Inflammatory macrophage (primary cell): ENCODE measurements at places on chromosomes 6 and 20.
A peak's percentile ranks its signal among the peaks of the same experiment; 100 is the strongest.

- no peak for DNase-seq
Measured at GRCh38 chr20:59667981-59668515, 63.7 kb downstream of the PHACTR3 start.

DNA sequence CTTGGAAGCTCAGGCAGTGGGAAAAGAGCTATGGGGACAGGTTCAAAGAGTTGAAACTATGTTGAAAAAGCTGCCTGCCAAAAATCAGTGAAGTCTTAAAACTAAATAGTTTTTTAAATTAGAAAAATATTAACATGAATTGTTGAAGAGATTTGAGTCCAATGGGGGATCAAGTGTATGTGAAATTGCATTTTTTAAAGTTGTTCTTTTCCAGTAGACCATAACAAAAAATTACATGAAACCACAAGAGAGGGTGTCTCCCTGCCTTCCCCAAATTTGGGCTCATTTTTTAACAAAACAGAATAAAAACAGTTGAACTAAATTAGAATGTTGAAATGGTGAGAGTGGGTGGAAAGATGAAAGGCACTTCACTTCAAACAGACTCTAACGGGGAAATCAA lies 31.5 kb upstream of the COL10A1 start:
- no peak for DNase-seq

DNA sequence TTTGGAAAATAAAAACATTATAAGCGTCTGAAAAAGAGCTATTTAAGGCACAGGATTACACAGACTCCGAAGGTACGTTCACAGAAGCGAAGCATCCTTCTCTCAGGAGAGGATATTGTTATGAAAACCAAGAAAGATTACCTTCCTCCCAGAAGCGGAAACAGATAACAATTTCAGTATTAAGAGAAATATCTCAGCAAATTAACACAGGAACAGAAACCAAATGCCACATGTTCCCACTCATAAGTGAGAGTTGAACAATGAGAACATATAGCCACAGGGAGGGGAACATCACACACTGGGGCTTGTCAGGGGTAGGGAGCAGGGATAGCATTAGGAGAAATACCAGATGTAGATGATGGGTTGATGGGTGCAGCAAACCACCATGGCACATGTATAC lies 109.7 kb downstream of the CDK19 start:
- DNase-seq, result peak; percentile 37

GRCh38 chr6:168724033-168724432 lies 283.0 kb downstream of the SMOC2 start:
- no peak for DNase-seq

DNA sequence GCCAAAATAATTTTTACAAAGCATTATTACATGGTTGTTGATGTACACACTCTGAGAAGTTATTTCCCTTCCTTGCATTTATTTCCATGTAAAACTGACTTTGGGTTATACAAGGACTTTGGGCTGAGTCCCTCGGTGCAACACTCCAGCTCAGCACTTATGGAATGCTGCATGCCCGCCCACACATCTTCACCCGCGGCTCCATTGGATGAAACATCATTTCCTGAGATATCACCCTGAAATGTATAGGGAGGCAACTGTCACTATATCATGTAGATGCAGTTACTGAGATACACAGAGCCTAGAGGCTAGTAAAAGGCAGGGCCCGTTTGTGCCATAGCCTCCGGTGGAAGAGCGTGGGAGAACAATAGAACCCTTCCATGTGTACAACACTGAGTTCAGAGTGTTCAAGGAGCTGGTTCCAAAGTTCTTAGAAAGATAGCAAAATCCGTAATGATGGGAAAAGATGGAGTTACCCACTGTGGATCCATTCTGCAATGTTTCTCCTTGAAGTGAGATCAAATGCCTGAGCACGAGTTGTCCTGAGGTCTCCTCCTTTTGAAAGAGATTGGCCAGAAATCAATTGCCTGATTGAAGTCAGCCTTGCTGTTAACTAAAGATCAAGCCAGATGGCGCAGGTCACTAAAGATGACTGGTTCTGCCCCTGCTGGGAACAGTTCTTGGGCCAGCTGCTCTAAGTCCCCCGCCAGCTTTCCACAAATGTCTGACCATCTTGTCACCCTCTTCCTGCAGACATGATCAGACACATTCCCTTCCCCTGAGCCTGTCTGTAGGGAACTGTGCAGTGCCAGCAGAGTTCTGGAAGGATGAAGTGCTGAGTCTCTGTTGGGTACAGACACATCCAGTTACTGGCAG lies 100.9 kb upstream of the IYD start:
- no peak for DNase-seq

DNA sequence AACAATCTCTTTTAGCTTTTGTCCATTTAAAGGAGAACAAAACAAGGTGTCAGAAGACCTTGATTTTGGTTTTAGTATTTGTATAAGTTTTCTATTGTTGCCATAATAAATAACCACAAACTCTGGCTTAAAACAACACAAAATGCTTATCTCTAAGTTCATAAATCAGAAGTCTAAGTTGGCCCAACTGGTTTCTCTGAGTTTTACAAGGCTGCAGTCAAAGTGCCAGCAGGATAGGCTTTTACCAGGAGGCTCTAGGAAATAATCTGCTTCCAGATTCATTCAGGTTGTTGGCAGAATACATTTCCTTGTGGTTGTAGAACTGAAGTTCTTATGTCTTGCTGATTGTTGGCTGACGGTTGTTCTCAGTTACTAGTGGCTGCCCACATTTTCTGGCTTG lies 147.2 kb upstream of the HMGCLL1 start:
- DNase-seq, result no peak

GRCh38 chr6:133769463-133769862 lies 119.5 kb upstream of the TCF21 start:
- DNase-seq, result no peak

- peak; percentile 73 for DNase-seq
Measured at GRCh38 chr20:45944151-45944964, 9.9 kb downstream of the PCIF1 start.

GRCh38 chr6:127276331-127276730 lies 9.7 kb downstream of the RNF146 start:
- DNase-seq, result no peak

DNA sequence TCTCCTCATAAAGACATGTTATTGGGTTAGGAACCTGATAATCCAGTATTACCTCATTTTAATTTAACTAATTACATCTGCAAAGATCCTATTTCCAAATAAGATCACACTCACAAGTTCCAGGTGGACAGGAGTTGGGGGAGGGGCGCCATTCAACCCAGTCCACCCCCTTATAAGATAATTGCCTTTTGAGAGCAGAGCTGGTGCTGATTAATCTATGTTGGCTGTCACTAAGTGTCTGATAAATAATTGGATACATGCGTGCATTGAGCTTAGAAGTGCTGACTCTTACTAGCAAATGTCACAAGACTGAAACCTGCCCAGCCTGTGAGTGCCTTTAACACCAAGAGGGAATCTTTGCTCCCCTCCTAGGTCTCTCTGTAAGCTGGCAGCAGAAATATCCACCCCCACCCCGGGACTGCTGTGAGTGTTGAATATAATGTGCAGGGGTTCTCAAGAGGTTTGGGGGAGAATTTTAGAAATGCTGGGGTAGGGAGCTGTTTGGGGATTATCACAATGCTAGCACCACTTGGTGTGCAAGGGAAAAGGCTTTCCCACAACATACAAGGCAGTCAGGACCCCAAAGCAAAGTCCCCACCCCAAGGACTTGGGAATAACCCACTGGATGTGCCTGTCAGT lies 87.5 kb downstream of the ANKRD60 start:
- DNase-seq, result no peak

DNA sequence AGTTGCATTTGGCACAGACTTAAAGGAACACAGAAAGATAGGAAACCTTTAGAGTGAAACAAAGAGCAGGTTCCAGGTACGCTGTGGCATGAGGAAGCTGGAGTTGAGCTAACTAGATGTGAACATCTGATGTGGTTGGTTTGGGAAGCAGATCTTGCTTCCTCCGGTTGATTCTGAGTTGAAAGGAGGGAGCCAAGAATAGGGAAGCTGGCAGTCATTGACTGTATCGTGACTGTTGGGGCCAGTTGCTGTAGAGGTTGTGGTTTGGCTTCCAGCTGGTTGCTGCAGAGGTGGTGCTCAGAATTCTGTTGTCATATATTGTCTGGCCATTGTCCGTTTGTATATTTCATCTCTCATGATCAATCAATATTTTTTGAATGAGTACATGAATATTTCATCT lies 325.9 kb downstream of the PLCB1 start:
- peak; percentile 78 for DNase-seq

DNA sequence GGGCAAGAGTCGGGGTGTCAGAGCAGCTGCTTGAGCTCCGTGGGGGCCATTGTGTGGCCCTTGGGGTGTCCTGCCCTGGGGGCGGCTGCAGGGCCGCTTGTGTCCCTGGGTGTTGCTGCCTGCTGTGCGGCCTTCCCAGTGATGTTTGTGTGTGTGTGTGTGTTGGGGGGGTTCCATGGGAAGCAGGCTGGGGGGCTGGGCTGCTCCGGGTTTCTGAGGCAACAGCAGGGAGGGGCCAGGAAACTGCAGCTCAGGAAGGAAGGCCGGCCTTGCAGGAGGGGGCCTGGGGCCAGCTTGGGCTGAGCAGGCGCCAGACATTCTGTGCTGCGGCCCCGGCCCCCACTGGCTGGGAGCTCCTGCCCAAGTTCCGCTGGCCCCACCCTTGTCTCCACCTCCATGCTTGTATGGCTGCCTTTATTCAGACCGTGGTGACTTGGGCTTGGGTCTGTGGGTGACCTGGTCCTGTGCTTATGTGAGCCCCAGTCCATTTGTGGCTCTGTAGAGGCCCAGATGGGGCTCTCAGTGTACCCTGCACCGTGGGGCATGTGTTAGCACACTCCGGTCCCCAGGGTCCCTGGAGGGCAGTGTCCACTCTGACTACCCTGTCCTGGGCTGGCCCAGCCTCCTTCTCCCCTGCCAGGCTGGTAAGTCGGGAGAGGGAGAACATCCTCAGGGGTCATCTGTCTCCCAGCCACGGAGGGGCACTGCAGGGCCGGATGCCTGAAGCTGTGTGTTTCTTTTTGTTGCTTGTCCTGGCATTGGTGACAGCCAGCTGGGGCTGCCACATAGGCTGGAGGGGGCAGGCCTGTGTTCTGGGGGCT lies 4.6 kb upstream of the SOX18 start:
- DNase-seq, result no peak

DNA sequence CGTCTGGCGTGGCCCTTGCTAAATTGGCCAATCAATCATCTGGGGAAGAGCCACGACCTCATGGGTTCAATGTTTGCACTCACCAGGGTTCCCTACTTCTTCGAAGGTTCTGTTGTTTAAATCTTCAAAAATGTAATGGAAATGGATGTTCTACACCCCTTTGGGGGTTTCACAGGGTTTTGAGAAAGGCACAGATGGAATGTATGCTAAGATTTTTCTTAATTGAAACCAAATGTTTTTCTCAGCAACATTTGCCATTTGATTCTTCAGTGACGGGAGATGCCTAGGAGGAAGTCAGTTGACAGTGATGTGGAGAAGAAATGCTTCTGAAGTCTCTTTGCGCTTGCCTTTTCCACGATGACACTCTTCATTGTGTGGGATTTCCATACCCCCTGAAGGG lies 312.3 kb downstream of the ESR1 start:
- DNase-seq, result no peak

DNA sequence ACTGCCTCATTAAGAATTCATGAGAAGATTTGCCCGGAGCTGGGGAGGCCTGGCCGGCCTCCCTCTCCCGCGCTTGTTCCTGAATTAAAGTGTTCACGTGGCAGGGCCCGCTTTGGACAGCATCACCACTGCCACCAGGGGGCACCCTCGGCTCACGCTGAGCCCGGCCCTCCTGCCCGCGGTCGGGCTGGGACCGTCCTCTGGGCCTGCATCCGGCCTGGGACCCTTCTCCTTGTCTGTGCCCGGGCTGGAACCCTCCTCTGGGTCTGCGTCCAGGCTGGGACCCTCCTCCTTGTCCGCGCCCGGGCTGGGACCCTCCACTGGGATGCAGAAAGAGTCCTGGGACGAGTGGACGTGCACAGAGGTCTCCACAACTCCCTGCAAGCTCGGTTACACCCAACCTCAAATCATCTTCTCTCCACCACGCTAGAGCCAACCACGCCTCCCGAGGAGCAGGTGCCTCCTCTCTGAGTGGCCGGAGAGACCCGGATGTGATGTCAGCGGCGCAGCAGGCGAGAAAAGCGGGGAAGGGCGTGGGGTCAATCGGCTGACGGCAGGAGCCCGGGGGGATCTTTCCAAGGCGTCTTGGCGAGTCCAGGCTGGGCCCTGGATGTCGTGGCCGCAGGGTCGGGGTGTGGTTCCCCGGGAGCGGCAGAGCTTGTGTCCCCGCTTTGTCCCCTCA lies 50.9 kb upstream of the DACT2 start:
- peak; percentile 13 for DNase-seq

- DNase-seq, result no peak
Measured at GRCh38 chr6:42423244-42423643, 28.5 kb downstream of the TRERF1 start.

- DNase-seq, result no peak
Measured at GRCh38 chr6:41193171-41193734, 7.7 kb downstream of the TREML2 start.

DNA sequence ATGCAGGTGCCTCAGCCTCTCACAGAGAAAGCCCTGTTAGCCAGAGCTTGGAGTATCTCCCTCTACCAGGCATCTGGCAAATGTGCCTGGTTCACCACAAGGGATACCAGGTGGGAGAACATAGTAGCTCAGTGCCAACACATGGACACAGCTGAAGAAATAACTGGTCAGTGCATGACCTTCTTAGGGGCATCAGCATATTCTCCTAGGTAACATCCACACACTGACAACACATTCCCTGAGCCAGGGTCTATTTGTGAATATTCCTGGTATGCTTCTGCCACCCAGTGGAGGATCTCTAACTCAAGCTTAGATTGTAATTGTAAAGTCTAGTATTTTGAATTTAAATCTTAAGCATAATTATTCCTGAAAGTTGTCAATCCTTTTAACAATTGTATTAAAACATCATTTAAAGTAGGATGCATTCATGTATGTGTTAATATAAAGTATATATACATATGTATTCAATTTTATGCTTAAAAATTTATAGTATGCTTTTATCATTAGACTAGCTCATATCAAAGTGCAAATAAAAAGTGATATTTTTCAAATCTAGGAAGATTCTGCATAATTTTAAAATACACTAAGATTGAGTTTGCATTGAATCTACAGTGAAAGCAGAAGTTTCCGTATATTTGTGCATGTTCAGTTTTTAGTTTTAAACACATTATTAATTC lies 45.3 kb upstream of the COL21A1 start:
- peak; percentile 64 for DNase-seq

DNA sequence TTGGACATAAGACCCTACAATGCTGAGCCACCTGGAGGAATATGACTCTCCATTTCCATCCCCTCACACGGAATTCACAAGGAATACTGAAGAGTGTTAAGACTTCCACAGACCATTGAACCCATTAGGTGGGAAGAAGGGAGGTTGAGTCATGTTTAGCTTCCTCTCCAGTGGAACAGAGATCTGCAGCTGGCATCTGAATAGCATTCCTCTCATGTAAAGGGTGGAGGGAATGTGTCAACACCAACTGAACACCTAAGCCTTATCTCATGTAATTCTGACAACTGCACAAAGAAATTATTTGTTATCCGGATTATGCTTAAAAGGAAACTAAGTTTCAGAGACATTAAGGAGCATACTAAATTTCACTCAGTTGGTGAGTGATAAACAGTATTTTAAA lies 705.9 kb downstream of the MAFB start:
- no peak for DNase-seq

GRCh38 chr20:57558614-57559288 lies 2.2 kb upstream of the PCK1 start:
- no peak for DNase-seq
